HFFc6 (cell line): ENCODE measurements at places on chromosomes 12 and 14. TPM values are rescaled to one million over a fixed set of nuclear protein-coding genes. Genes with fewer than 3 reads are reported as not detected.

DNA sequence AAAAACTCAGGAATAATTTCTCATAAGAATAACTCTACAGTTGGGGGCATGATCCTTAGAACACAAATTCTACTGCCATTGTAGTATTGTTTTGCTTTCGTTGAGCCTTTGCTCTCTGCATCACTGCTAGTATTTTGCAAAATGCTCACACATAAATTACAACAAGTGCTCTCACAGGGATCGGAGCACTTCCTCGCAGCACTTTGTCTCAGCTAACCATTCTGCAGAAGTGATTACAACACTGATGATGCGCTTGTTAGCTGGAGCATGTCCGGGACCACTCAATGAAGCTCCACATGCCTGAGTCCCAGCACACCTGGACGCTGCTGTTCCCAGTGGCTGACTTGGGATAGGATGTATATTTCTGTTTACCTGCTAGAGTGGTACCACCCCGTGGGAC is 31.6 kb downstream of the MOAP1 start:
- no peak for DNase-seq
- no peak overlapping the region for H3K27ac ChIP-seq
- peaks cover 18% of the 10 kb centered on the region for H3K4me1 ChIP-seq
- no peaks in the 10 kb centered on the region for H3K36me3 ChIP-seq
- no peak overlapping the region for H3K4me3 ChIP-seq

- H3K27me3 ChIP-seq: peaks cover 3% of the 10 kb centered on the region; the same call in 1 of the 2 replicates
- H3K4me3 ChIP-seq: no peak overlapping the region
- H3K4me1 ChIP-seq: peaks cover 28% of the 10 kb centered on the region
- DNase-seq: peak; percentile 67
- H3K36me3 ChIP-seq: peaks cover 51% of the 10 kb centered on the region
- peak overlapping the region; percentile 77 for H3K27ac ChIP-seq
These were observed 18.1 kb downstream of the RFC5 start for GRCh38 chr12:118034429-118035189.

DNA sequence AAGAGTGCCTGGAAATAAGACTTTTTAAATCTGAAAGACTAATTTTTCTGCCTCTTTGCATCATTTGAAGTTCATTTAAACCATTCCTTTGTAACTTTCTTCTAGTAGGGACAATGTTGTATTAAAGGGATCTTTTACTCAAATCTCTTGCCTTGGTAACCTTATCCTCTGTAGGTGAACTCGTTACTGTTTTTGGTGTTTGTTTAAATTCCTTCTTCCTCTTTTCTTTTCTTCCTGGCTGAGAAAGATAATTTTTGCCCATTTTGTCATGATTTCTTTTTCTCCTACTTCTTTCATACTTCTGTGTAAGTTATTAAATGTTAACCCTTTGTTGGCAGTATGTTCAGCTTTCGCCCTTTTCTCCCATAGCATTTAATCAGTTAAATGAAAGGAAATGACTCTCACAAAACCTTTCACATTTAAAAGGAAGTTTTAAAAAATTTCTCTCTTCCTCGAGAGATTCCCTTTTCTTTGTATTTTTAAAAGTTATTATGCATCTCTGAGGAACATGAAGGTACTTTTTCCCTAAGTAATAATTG is 10.3 kb downstream of the VEZT start:
- H3K4me1 ChIP-seq: peaks cover 57% of the 10 kb centered on the region
- peaks cover 10% of the 10 kb centered on the region; the same call in 1 of the 2 replicates for H3K36me3 ChIP-seq
- no peak overlapping the region for H3K4me3 ChIP-seq
- no peak for DNase-seq

GRCh38 chr12:94707892-94708291 is 57.5 kb upstream of the TMCC3 start:
- peaks cover 16% of the 10 kb centered on the region; the same call in 1 of the 2 replicates for H3K27me3 ChIP-seq
- H3K4me1 ChIP-seq: peaks cover 10% of the 10 kb centered on the region
- H3K36me3 ChIP-seq: no peaks in the 10 kb centered on the region
- no peak overlapping the region for H3K4me3 ChIP-seq
- DNase-seq: peak; percentile 0

The ST8SIA1 gene
- not detected in 3 replicates for total RNA-seq

The PROX2 gene
- not detected in 2 replicates for total RNA-seq
